ENCODE measurements at places on chromosomes 2 and 18.

GRCh38 chr2:35960596-35960995 is 395.0 kb upstream of the CRIM1 start:
- no peak for DNase-seq

GRCh38 chr18:50982086-50982801 is 14.4 kb downstream of the ELAC1 start:
- DNase-seq: no peak

GRCh38 chr18:77208964-77209363 is 40.7 kb upstream of the GALR1 start:
- no peak for DNase-seq

- no peak for DNase-seq
Measured at GRCh38 chr18:61825386-61825785, 67.4 kb downstream of the RNF152 start.

DNA sequence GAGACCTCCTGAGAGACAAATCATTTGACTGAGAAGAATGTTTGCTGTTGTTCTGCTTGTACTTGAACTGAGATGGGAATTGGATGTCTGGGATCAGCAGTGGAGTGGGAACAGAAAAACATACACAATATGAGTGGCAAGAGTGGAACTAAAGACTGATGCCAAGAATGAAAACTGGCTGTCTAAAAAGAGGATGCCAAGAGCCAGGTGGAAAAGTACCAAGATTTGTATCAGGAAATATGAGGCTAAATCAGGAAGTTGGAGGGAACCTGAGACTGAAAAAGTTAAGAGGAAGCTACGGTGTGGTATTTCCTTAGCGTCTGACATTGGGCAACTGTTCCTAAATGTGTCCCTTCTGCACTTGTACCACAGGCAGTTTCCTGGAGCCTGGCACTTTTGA is 440.9 kb upstream of the CELF4 start:
- DNase-seq: no peak

DNA sequence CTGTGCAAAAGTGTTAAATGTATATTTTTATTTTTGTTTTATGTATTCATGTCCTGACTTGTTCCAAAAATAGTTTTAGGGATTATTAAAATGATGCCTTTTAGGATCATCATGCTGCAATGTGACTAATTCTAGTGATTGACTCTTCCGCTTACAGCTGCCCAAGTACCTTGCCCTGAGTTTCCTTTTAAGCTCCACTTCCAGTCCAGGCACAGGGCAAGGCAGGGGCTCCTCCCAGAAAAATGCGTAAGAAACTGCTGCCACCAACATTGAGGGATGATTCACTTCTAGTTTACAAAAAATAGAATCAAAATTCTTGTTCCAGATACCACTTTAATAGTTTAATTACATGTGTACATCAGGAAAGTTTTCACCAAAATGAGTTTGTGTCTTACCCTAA is 116.4 kb downstream of the IRS1 start:
- DNase-seq: no peak

- no peak for DNase-seq
Measured at GRCh38 chr18:44682871-44683221, 2.2 kb downstream of the SETBP1 start.

GRCh38 chr2:18238209-18238608 is 322.2 kb downstream of the RDH14 start:
- no peak for DNase-seq

DNA sequence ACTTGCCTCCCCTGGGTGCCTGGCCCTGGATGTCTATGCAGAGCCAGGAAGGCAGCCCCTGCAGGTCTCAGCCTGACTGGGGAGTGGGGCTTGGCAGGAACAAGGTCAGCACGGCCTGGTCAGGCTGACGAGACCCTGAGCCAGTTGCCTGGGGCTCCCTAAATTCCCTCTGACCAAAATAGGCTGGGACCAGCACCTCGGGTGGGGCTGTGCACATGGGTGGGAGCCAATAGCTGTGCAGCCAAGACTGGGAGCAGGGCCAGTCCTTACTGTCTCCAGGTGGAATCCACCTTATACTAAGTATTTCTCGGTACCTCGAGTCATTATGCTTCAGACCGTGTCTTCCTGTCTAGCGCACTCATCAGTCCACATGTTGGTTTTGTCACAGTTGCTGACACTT is 11.4 kb upstream of the IL1R2 start:
- no peak for DNase-seq

DNA sequence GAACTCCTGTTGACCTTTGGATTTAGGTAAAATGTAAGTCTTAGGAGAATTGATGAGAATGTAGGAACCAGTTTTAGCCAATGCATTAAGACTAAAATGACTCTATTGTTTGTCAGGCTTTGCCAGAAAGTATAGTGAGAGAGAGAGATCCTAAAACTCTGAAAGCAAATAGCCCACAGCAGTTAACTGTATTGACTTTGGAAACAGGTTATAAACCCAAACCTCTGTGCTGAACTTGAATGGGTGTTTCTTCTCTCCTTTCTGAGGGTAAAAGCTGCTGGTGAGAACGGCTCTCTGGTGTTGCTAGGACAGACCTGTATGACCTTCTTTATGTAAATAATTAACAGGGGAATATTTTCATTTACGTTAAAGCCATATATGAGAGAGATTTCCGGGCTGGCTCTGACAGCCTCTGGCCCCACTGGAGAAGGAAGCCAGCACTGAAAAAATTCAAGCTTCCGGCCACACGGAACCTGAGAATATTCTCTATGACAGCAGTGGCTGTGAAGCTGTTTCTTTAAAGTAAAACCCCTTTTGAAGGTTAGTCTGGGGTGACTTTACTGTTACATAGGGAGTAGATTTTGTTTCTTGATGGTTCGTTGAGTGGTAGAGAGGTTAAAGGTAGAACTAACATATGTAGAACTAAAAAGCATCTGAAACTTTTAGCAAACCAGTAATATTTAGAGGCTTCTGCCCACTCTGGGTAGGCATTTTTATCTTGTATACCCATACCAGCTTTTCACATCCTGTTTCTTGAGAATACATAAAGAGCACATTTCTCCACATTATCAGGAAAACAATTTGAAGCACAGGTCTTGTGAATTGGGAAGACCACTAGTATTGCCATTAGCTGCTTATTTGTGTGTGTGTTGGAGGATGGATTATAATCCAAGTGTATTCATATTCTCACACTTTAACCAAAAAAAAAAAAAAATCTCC is 123.8 kb downstream of the SPTBN1 start:
- DNase-seq: no peak

- DNase-seq: no peak
Measured at GRCh38 chr18:58608216-58608615, 20.7 kb downstream of the ALPK2 start.

DNA sequence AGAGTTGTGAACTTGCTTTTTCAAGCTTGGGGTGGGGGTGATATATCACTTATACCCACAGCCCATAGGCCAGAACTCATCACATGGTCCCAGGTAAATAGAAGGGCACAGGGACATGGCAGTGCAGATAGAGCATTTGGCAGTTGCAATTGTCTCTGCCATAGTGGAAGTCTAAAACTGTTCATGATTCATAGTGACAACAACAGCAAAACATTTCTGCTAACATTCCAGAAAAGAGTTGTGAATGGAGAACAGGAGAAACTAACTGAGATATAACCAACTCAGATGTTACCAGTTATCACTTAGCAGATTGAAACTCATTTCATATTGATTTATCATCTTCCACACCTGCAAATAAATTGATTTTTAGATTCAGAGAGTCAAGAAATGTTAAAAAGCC is 278.6 kb upstream of the KYNU start:
- no peak for DNase-seq

DNA sequence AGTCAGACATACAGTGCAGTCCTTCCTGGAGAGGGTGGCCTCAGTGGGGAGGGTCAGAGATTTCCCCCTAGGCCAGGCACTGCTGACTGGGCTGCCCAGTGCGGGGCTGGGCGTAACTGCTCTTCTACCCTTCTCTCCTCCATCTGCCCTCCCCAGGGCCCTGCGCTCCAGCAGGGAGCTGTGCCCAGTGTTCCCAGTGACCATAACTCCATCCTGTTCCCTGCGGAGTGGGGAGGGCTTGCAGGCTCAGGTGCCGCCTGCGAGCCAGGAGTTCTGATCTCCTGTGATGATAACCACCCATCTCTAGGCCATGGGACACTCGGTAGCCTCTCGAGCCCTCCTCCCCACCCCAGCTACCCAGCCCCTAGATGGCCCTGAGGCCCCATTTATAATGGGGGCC is 107.6 kb downstream of the SMAD7 start:
- DNase-seq: no peak

DNA sequence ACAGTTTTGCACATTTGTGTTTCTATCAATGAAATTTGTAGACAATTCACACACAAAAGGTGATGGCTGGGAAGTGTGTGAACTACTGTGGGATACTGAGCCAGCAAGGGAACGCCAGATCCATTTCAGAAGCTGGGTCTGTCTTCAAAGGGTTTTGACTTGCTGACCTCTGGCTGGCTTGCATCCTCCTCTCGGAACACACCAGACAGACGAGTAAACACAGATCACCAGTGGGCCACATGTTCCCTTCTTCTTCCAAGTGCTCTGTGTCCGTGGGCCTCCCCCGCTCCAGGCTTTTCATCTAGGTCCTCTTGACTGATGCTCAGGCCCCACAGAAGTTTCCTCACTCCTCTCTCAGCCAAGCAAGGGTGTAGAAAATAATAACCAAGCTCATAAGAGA is 122.2 kb upstream of the OSR1 start:
- no peak for DNase-seq

GRCh38 chr2:105005181-105005951 is 32.5 kb upstream of the MRPS9 start:
- no peak for DNase-seq

GRCh38 chr2:206974551-206974950 is 35.2 kb downstream of the CPO start:
- no peak for DNase-seq

GRCh38 chr2:170298115-170298514 is 120.2 kb downstream of the MYO3B start:
- DNase-seq: no peak
